ENCODE measurements at places on chromosomes 16 and 17.
A peak's percentile ranks its signal among the peaks of the same experiment; 100 is the strongest.

- no peak for DNase-seq
Measured at GRCh38 chr17:79174905-79175856, 100.6 kb downstream of the ENGASE start.

DNA sequence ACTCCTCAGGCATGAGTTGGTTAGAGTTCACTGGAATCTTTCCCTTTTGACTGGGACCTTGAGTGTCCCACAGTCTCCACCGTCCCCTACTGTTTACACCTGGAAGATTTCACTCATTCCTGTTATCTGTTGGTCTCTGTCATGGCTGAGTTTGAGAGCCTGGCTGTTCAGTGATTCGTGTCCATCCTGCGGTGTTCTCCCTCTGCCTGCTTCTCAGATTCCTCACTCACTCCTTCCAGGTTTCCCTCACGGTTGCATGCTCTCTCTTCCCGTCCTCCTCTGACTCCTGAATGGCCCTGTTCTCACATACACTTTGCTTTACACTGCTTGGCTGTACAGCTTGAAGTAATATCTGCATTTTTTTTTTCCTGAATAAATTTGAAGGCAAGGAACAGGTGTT is 24.5 kb downstream of the OR1D5 start:
- DNase-seq, result no peak

DNA sequence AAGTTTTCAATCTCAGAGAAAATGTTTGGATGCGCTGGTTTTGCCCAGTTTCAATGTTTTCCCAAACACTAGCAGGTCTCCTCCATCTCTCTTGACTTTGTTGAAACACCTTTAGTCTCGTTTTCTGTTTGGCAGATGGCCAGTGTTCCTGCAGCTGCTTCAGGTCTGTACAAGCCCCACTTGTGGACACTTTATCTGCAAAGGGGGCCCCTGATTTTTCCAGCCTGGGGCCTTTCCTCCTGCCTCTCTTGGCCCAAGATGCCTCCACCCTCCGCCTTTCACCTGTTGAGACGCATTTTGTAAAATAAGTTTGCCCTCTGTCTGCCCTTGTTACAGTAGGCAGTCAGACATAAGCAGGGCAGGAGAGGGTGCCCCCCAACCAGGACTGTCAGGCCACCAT is 21.8 kb upstream of the PRM1 start:
- DNase-seq, result no peak

DNA sequence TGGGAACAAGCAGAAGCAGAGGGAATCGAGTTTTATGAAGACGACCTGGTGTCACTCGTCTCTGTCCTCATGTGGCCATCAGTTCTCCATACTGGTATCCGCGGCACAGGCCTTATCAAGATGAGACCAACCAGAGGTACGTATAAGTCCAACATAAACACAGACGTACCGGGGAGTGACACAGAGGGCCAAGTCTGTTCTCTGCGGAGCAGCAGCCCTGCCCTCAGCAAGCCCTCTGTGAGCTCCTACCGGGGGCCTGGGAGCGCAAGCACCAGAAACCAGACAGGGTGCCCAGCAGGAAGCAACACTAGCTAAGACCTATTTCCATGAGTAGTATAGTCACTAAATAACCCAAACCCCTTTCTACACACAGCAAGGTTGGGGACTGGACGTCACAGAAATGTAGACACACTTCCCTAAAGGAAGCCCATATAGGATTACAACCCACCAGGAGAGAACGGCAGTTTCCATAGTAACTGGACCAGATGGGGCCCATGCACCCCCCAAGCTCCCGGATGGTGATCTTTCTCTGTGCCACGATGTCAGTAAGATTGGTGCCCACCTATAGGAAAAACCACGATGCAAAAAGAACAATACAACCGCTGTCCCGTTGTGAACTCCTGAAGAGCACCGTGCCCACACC is 911 bp downstream of the ARL16 start:
- DNase-seq, result no peak

- no peak for DNase-seq
Measured at GRCh38 chr17:72215490-72215889, 94.7 kb downstream of the SOX9 start.

- no peak for DNase-seq
Measured at GRCh38 chr16:81432937-81433557, 11.6 kb upstream of the CMIP start.

DNA sequence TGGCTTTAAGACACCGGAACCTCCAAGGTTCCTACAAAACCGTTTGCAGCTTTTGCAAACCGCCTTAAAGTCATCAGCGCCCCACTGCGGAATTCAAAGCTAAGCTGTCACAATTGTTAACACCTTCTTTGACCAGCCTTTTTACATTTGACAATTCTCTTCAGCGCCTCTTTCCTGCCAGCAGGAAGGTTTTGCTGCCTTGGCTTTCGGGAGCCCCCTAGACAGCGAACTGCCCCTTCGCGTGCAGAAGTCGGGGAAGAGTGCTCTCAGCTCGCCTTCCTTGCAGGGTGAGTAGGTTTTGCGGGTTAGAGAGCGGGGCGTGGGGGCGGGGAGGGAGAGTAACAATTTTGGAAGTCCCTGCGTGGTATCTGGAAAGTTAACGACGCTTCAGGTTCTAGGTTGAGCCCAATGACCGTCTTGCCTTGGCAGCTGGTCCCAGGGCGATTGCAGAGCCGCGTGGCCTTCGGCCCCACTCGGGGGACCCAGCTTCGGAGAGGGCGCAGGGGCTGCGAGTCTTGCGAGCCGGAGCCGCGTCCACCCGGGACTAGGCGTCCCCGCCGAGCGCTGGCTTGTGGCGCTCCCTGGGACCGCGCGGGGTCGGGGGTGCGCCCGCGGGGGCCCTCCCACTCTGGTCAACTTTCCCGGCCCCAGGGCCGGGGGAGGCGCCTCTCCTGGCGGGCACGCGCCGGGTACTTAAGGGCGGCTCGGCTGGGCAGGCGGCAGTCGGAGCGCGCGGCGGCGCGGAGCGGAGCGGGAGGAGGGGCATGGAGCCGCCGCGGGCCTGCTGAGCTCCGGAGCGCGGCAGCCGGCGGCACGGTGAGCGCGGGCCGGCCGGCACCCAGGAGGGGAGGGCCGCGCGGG is at the start of gene HAS3:
Gene HAS3, plus strand, starts transcription at position 153 of the 861 bp plus-strand sequence. CDS start 3,743 bp downstream, outside the sequence.
- DNase-seq, result no peak

GRCh38 chr17:63950940-63951907 is 19.1 kb upstream of the CD79B start:
- DNase-seq, result no peak

- DNase-seq, result no peak
Measured at GRCh38 chr17:19579192-19579761, 45.6 kb downstream of the SLC47A1 start.

GRCh38 chr17:3761036-3761917 is 37.6 kb downstream of the HASPIN start:
- peak; percentile 59 for DNase-seq

GRCh38 chr17:17944743-17945142 is 27.5 kb downstream of the TOM1L2 start:
- no peak for DNase-seq

DNA sequence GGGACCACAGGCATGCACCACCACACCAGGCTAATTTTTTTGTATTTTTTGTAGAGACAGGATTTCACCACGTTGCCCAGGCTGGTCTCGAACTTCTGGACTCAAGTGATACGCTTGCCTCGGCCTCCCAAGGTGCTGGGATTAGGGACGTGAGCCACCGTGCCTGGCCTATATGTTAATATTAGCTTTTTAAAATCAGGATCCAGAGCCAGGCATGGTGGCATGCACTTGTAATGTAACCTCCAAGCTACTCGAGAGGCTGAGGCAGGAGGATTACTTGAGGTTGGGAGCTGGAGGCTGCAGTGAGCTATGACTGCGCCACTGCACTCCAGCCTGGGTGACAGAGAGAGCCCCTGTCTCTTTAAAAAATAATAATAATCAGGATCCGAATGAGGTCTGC is 8.5 kb upstream of the ADCY7 start:
- DNase-seq, result no peak

DNA sequence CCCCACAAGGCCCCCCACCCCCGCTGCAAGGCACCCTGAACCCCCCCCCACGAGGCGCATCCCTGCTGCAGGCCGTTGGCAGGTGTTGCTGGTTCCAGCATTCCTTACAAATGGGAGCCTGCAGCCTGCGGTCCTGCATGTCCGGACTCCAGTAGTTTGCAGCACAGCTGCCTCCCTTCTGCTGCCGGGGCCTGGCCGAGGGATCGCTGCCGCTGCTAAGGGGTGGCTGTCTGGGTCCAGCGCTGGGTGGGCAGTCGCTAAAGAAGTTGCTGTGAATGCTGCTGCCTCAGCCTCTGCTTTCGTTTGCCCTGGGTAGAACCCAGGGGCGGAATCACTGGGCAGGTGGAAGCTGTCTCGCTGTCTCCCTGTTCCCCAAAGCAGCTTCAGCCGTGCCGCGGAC is 11.8 kb downstream of the UTS2R start:
- DNase-seq, result no peak

DNA sequence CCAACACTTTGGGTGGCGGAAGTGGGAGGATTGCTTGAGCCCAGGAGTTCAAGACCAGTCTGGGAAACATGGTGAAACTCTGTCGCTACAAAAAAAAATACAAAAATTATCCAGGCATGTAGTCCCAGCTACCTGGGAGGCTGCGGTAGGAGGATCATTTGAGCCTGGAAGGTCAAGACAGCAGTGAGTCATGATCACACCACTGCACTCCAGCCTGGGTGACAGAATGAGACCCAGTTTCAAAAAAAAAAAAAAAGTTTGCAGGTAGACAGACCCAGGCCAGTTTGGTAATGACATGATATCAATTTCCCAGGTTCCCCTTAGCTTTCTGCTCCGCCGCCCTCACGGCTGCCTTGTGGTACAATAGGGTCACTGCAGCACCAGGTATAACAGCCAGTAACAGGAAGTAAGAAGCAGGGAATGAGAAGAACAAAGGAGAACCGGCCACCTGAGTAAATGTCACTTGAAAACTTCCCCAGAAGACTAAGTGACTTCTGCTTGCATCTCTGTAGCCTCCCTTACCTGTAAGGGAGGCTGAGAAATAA is 201.2 kb upstream of the HSBP1 start:
- no peak for DNase-seq

DNA sequence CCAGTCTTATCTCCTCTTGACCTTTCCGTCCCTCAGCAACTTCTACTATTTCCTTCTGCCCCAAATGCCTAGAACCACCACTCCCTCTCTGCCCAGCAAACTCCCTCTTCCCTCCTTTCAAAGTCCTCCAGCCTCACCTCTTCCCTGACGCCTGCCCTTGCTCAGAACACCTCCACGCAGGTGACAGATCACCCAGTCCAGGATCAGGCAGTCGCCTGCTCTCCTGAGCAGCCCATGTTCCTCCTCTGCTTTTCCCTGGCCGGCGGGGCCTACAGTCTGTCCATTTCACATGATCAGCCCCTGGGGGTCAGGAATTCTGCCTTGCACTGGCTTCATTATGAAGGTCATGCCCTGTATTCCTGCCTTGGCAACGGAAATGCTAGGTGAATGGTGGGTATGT is 422 bp downstream of the CD300LF start:
- DNase-seq, result no peak

DNA sequence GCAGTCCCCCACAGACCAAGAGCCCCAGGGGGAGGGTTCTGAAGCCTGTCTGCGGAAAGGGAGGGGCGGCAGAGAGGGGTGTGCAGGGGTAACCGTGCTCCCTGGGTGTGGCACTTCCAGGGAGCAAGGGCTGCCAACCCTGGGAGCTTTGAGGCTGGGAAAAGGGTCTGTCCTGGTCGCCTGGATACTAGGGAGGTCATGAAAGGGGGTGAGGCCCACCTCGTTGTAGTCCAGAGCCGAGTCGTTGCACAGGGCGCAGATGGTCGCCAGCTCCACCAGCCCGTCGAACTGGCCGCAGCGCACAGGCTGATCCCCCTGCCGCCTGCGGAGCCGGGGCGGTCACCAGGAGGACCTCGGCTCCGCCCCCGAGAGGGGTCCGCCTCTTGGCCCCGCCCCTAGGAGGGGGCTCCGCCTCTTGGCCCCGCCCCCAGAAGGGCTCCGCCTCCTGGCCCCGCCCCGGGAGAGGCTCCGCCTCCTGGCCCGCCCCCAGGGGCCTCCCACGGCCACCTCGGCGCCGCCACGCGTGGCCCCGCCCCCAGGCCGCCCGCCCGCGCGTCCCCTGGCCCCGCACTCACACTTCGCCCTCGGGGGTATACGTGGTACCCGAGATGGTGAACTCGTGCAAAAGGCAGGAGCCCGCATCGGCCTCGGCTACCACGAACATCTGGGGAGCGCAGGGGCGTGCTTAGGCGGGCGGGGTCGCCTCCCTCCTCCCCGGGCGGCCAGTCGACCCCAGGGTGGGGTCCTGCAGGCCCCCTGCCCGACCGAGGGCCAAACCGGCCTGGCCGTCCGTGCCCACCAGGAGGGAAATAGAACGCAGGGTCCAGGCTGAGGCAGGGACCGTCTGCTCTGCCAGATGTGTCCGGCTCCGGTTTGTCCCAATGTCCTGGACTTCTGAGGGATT is 19.5 kb downstream of the ATP2A3 start:
- no peak for DNase-seq

DNA sequence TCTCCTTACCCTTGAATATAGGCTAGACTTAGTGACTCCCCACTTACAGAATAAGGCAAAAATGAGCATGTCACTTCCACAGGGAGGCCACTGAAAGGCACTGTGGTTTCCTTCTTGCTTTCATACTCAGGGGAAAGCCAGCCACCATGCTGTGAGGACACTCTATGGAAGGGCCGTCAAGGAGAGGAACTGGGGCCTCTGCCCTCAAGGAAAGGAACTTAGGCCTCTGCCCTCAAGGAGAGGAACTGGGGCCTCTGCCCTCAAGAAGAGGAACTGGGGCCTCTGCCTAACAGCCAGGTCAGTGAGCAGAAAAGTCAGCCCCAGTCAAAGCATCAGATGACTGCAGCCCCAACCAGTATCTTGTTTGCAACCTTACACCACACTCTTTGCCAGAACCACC is 30.1 kb downstream of the VPS35 start:
- no peak for DNase-seq

DNA sequence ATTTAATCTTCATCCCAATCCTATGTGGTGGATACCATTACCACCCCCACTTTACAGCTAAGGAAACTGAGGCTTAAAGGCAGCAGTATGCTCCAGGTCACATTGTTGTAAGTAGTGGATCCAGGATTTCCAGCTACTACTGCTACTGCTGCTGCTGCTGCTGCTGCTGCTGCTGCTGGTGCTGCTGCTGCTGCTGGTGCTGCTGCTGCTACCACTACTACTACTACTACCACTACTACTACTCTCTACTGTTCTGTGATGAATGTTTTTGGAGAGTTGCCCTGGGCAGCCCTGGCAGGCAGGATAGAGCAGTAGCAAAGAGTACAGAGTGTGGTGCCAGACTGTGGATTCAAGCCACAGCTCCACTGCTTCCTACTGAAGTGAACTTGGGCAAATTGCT is 49.3 kb upstream of the SLC12A3 start:
- no peak for DNase-seq

- DNase-seq, result no peak
Measured at GRCh38 chr16:78045865-78046581, 23.7 kb downstream of the CLEC3A start.

GRCh38 chr17:6305613-6306360 is 129.1 kb downstream of the AIPL1 start:
- no peak for DNase-seq

GRCh38 chr17:7311110-7311705 is 3.8 kb downstream of the EIF5A start:
- no peak for DNase-seq

DNA sequence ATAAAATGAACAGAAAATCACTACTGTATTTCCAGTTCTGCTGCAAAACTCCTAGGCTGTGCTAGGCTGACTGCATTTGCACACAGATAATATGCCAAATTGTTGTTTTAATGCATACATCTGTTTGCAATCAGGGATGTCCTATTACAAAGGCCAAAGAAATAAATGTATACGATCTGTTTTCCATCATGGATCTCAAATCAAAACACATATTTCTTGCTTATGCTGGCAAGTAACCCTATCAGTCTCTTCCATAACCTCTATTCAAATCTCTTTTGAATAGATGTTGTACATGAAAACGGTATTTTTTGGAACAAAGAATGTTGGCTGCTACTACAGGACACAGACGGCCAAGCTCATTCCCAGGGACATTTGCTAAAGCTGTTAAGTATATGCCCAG is 56.6 kb downstream of the DUSP14 start:
- DNase-seq, result no peak

Data from natural killer cell treated with Interleukin-12 subunit alpha and Interleukin-12 subunit beta and Interleukin-15 and Interleukin-18, amount 100 ng/mL, for 72 hours (primary cell).